ENCODE measurements at places on chromosomes 12 and 14.
A peak's percentile ranks its signal among the peaks of the same experiment; 100 is the strongest.

DNA sequence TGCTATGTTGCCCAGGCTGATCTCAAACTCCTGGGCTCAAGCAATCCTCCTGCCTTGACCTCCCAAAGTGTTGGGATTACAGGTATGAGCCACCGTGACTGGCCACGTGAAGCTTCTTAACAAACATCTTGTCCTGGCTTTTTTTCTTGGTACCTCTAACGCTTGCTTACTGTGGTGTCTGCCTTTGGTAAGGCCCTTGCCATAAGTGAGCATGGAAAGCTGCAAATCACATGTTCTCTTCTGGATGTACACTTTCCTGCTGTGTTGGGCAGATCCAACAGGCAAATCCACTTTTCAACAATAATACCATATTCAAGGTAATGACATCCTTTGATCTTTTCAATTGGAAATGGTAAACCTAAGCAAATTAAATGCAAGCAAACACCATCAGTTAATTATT, 54.6 kb downstream of the ARF6 start:
- DNase-seq: no peak

DNA sequence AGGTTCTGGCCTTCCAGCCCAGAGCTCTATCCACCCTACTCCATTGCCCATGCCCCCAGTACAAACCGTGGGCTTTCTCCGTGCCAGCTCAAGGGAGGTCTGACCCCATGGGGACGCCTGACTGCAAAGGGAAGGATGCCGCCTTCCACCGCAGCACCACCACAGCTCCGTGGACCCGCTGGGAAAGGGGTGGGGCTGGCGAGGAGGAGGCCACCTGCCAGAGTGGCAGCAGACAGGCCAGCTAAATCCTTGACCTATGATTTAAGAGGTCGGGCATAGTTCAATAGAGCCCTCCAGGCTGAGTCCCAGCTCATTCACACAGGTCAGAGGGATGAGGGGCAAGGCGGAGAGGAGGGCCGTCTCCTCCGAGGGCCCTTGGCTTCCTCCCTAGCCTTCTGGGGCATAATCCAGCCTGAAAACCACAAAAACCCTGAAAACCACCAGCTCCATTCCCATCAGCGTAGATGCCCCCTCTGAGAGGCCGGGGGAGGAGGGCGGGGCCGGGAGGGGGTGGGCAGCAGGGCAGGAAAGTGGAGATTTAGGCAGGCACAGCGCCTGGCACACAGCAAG, 14.9 kb upstream of the FIGNL2 start:
- DNase-seq: no peak

GRCh38 chr12:95240556-95240955, 22.9 kb downstream of the VEZT start:
- no peak for DNase-seq

- no peak for DNase-seq
Observed at GRCh38 chr14:101181446-101182313, 278.2 kb upstream of the RTL1 start.

DNA sequence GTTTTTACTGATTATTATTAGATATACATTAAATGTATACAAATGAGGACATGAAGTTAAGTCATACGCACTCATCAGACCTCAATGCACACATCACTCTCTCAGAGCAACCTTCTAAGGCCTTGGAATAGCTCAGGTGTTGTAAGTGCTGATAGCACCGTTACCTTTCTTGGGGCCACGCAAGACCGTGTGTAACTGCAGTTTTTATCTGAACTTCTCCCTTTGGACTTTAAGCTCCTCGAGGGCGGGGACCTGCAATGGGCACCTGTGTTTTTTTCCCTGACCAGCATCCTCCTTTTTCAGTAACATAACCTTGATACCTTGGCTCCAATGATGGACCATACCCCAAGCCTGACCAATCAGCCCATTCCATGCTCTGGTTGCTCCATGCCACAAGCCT, 136.5 kb upstream of the TMCC3 start:
- no peak for DNase-seq

DNA sequence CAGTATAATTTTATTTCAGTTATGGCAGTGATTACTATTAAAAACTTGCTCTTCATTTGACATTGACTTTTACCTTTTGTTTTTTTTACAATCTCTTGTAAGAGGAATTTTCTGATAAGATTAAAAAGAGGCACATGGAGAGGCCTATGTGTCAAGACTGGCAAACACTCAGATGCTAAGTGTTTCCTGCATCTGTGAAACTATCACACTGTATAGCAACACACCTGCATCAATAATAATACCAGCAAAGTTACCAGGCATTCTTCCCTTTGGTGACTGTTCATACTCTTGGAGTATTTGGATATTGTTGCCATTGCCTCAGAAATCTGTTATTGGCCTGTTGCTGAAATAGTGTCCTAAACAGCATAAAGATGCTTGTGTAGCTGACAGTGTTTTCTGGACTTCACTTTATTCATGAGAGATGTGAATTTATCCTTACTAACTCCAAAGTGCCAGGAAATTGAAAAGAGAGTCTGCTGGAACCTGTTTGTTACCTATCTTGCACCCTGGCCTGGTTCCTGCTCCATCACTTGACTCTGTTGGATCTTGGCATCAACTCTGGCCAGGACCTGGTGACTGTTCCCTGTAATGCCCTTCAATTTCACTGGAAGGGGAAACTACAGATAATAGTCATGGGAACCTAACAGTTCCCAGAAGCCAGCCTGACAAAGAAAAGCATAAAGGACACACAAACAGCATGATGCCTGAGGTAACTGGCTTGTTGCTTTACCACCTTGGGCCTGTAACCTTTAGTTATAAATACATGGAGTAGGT, 19.8 kb downstream of the SLC16A7 start:
- no peak for DNase-seq

DNA sequence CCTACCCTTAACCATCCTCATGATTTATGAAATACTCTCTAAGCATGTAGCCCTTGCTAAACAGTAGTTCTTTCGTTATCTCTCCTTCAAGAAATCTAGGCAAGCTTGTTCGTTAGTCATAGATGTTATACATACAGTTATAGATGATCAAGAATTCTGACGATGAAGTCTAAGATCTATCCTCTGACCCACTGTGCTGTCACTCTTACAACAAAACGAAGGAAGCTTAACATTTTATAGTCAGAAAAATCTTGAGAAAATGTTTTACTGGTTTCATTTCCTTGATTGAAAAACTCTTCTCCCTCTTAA, 68.9 kb downstream of the SPPL3 start:
- no peak for DNase-seq

DNA sequence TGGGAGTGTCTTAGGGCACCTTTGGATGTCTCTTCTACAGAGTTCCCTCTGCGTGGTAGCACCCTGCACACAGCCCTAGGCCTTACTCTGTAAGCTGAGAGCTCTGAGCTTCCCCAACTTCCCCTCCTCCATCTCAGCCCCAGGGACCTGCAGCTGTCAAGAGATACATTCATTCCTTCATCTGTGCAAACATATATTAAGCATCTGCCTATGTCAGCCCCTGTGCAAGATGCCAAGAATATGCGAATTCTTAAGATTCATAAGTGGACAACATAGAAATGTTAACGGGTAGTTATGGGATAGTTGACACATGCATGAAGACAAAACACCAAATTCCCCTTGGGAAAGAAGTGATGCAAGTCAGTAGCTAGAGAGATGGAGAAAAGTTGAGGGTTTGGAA, 190.8 kb downstream of the SLC41A2 start:
- no peak for DNase-seq

GRCh38 chr12:106084014-106084671, 54.6 kb downstream of the NUAK1 start:
- DNase-seq: no peak

DNA sequence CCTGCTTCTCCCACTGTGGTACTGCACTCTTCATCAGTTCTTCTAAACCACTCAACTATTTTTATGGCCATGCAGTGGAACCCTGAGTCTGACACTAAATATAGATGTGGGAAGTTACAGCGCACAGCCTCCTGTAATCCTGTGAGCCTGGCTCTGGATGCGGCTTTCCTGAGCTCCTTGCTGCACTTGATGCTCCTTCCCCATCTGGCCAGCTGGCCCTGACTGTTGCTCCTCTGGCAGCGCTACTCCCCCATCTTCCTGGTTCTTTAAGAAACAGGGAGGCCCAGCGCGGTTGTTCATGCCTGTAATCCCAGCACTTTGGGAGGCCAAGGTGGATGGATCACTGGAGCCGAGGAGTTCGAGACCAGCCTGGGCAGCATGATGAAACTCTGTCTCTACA, 24.6 kb downstream of the IQSEC3 start:
- no peak for DNase-seq

DNA sequence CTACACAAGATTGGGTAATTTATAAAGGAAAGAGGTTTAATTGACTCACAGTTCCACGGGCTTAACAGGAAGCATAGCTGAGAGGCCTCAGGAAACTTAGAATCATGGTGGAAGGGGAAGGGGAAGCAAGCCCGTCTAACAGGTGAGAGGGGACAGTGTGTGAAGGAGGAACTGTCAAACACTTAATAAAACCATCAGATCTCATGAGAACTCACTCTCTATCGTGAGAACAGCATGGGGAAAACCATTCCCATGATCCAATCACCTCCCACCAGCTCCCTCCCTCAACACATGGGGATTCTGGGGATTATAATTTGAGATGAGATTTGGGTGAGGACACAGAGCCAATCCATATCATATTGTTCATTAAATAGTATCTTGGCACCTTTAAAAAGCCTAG, 56.1 kb downstream of the EPS8 start:
- no peak for DNase-seq

- DNase-seq: peak; percentile 65
Observed at GRCh38 chr12:120903412-120904196, 554 bp downstream of the SPPL3 start.

- DNase-seq: no peak
Observed at GRCh38 chr14:52251724-52252123, 15.8 kb upstream of the PTGDR start.

- DNase-seq: no peak
Observed at GRCh38 chr14:34872822-34873588, 2.2 kb downstream of the BAZ1A start.

GRCh38 chr12:2260441-2260840, 207.7 kb downstream of the CACNA1C start:
- no peak for DNase-seq

DNA sequence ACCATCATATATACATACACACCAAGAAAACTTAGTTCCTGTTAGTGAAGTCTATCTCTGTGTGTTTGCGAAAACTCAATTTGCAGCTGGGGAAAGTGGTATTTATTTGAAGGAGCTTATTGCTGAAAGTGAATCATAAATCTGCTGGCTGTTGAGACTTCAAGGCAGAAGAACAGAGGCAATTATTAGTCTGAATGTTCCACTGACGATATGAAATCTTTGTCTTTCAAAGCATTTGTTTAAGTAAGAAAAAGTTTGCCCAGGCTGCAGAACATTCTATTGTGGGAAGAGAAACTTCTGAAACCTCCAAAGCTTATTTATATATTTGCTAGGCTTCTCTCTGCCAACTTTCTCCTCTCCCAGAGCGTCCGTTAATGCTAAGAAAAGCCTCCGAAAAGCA, 255.7 kb upstream of the TMPO start:
- no peak for DNase-seq

DNA sequence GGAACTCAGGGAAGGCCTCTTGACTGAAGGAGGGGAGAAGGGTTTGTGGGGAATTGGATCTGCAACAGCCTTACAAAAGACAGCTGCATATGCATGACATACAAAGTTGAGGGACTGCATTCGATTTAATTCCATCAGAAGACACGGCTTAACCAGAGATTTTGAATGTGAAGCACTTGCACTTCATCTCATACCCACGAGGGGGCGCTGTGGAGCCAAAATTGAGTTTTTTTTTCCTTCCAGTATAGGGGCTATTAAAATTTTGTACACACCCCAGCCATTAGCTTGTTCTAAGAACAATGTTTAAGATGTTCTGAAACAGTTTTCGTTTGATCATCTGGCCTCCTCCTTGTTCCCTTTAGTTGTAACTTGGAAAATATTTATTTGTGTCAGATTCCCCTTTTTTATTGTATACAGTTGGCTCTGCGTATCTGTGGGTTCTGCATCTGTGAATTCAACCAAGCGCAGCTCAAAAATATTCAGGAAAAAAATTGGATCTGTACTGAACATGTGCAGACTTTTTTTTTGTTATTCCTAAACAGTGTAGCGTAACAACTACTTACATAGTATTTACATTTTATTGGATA, 1.6 kb downstream of the SUDS3 start:
- peak; percentile 83 for DNase-seq

- no peak for DNase-seq
Observed at GRCh38 chr12:121263206-121263935, 33.1 kb downstream of the CAMKK2 start.

DNA sequence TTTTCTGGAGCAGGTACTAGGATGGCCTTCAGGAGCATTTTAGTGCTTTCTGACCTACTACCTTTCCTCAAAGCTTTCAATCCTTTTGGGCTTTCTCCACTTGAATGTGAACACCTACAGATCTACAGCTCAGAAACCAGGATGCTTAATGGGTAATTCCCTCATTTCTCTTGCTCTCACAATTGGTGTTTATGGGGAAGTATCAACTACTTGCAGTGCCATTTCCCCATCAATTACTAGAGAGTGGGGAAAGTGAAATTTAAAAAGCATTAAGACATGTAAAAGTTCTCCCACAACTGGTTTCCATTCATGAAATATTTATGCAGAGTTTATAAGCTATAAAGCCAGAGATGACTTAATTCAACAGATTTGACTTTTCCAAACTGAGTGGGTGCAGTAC, 2.1 kb upstream of the YY1 start:
- DNase-seq: no peak

- peak; percentile 17 for DNase-seq
Observed at GRCh38 chr12:51482929-51483697, 58.5 kb downstream of the SLC4A8 start.

- DNase-seq: no peak
Observed at GRCh38 chr12:68633614-68634558, 23.2 kb downstream of the RAP1B start.

DNA sequence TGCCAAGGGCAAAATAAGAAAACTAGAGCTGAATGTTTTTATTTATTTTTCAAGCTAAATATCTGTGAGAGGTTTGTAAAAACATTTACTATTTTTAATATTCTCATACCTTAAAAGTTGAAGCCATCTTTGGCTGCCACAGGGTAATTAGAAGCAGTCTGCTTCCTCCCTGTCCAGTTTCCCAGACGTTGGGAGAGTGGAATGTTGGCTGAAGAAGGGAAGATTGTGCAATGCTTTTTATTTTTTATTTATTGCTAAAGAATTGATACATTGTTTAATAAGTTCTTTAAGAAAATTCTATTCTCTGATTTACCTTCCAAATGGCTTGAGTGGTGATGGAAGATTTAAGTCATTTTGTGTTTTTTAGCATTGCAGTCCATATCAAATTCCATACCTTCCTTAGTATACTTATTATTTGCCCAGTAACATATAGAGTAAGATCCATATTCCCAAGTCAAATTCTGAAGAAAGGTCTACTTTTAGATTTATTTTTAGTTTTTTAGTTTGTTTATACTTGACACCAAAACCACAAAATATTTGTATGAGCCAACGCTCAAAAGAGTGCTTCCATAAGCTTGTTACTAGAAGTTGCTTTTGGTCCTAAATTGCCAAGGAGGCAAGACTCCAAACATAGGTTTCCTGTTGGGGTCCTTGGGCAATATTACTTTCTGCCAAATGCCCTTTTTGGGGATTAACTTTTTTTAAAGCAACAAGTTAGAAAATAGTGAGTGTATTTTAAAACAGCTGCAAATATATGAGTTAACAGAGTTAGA, 124.0 kb upstream of the CPM start:
- DNase-seq: no peak

GRCh38 chr14:104895786-104896661, 28.7 kb upstream of the PLD4 start:
- DNase-seq: no peak

Data from CD4-positive, alpha-beta T cell treated with Interleukin-1 beta for 1 hour (primary cell).